Foreskin fibroblast (primary cell): ENCODE measurements at places on chromosomes 5 and 9.

GRCh38 chr5:78523314-78524193, 125.0 kb downstream of the LHFPL2 start:
- DNase-seq: peak; percentile 38

GRCh38 chr5:6547498-6547897, 85.3 kb downstream of the NSUN2 start:
- no peak for DNase-seq

DNA sequence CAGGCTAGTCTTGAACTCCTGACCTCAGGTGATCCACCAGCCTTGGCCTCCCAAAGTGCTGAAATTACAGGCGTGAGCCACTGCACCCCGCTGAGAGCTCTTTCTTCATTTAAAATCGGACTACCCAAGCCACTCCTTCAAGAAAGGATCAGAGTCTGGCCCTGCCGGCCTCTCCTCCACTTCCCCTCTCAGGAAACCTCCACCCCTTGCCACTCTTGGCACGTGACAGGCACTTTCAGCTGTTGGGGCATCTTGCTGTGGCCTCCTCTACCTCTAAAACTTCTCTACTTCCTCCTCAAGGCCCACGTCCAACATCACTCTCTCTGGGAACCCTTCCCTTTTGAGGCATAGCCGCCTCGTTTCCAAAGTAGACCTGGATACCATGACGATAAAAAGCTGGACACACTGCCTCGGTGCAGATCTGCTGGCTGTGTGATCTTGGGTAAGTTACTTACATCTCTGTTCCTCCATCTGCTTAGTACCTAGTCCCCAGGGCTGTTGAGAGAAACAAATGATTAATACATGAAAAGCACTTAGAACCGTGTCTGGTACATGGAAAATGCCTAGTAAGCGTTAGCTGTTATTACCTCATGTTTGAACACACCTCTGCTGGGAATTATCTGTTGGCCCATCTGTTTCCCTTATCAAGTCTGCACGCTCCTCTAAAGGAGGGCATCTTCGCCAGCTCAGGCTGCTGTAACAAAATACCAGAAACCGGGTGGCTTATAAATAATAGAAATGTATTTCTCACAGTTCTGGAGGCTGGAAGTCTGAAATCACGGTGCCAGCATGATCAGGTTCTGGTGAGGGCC, 55.3 kb downstream of the SMIM23 start:
- DNase-seq: no peak

GRCh38 chr5:54176066-54176830, 134.1 kb downstream of the ARL15 start:
- DNase-seq: no peak

DNA sequence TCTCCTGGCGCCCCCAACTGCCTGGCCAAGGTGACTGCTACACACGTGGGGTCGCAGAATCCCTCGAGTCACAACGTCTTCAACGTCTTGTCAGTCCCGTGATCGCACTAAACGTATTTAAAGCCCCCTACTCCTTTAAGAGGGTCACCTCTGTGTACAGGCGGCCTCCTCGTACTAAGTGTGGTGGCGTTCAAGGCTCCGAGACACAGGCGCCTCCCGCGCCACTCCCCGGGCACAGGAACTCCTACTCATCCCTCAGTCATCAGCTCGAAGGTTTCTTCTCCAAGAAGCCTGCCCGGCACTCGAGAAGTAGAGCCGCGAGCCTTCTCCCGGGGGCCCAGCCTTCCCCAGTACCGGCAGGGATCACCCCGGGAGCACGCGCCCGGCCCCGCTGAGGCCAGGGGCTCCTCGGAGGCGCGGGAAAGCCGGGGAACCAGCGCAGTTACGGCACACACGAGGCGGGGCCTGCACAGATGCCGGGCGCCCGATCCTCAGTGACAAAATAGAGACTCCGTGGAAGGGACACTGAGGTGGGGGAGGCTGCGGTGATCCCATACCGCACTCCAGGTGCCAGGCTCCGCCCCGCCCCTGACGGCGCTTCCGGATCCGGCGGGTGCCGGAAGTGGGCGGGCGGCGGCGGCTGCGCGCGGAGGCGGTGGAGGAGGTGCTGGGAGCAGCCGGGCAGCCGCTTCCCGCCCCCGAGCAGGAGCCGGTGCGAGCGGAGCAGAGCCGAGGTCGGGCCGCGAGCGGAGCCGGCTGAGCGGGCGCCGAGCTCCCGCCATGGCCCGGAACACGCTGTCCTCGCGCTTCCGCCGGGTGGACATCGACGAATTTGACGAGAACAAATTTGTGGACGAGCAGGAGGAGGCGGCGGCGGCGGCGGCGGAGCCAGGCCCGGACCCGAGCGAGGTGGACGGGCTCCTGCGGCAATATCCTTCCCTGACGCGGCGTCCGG, 6.9 kb downstream of the ARPC5L start:
- peak; percentile 83 for DNase-seq

DNA sequence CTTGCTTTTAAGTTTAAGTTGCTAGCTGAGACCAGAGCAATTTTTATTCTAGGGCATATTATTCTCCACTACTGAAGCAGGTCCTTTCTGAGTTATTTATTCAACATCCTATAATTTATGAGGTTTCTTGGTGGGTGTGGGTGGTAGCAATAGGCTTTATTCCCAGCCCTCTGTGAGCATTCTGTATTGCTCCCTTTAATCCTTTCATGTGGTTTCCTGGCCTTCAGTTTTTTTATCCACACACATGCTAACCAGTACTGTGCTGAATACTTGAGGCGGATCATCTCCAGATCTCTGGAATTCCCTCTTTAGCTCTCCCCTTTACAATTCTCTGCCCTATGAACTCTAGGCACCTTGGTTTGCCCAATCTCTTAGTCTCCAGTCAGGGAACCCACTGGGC, 91.8 kb upstream of the GLRA1 start:
- DNase-seq: no peak
